ENCODE measurements at places on chromosomes 16 and 17.
A peak's percentile ranks its signal among the peaks of the same experiment; 100 is the strongest.

GRCh38 chr16:48542020-48542473, 67.9 kb downstream of the N4BP1 start:
- no peak for DNase-seq

GRCh38 chr16:17568239-17568638, 97.5 kb upstream of the XYLT1 start:
- no peak for DNase-seq

GRCh38 chr17:4182043-4182442, 39.0 kb downstream of the CYB5D2 start:
- DNase-seq: no peak

DNA sequence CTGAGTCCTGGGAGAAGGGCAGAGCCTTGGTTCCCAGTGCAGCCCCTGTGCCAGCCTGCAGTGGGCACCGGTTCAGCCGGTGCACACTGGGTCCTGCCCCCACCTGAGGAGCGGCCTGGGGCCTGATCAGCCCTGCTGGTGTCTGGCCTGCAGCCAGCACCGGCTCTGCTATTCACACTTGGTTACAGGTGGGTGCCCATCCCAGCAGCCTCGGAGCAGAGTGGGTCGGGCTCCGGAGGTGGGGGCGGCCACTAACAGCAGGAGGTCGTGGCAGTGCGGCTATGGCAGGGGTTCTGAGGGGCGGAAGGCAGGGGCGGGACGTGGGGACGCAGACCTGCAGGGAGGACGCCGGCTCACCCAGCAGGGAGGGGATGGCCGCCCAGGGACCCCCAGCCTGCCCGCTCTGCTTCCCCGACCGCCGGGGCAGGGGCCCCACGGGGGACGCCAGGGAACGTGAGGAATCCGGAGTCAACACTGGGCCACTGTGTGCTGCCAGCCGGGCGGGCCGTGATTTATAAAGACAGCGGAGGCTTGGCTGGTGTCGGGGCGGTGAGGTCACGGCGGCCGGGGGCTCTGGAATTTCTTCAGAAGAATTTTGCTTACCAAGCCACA, 20.3 kb downstream of the METRNL start:
- DNase-seq: no peak

GRCh38 chr17:1731194-1731506, 6.6 kb downstream of the WDR81 start:
- no peak for DNase-seq

- no peak for DNase-seq
These were observed 53.3 kb downstream of the MGAT5B start for GRCh38 chr17:76921340-76922036.

- DNase-seq: peak; percentile 73
These were observed 12.8 kb downstream of the EVPL start for GRCh38 chr17:76014100-76014924.

DNA sequence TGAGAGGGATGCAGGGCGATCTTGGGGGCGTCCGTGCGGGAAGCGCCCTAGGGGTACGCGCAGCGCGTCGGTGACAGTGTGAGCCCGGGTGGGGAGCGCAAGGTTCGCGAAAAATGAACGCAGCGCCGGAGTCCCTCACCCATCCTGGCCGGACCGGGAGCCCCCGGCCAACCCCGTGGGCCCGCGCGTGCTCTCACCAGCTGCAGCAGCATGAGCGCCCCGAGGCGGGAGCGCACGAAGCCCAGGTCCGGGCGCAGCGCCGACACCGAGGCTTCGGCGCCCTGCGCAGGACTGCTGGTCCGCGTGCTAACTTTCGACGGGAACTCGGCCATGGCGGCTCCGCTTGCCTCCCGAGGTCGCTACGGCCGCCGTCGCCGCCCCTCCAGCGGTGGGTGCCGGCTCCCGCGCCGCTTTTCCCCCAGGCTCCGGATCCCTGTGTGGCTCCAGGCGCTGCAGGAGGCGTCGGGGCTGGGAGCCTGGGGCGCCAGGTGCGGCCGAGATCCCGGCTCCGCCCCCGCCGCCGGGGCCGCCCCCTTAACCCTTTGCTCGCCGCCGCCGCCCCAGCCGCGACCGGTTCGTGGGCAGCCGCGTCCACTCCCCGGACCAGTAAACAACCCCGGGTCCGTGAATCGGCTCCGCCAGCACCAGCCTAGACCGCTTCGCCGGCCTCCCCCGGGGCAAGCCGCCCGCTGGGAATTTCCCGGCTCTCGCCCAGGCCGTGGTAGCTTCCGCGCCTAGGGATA, at the start of gene PLLP:
TSS of gene PLLP (minus strand) at position 464 of the 743 bp plus-strand sequence. CDS start at position 332, 132 bp downstream.
- peak; percentile 10 for DNase-seq

DNA sequence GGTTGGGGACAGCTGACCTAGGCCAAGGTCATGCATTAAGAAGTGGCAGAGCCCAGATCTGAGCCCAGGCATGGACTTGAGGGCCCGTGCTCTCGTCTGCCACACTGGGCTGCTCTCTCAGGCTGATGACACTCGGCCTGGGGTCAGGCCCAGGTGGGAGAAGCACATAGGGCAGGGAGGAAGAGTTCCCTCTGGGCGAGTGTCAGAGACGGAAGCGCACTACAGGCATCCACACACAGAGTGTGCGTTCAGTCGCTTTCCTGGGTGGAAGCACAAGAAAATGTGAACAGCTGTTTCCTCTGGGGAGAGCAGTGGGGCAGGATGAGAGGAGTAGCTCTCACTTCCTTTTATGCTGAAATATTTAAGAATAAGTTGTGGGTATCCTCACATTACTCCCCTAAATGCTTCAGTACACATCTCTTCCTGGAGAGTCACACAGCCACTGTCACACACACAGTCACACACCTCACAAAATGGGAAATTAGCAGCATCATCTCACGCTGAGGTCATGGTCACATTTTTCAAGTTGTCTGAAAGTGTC, 59.7 kb downstream of the B9D1 start:
- DNase-seq: no peak

GRCh38 chr17:65078441-65079160, 22.1 kb upstream of the GNA13 start:
- no peak for DNase-seq

DNA sequence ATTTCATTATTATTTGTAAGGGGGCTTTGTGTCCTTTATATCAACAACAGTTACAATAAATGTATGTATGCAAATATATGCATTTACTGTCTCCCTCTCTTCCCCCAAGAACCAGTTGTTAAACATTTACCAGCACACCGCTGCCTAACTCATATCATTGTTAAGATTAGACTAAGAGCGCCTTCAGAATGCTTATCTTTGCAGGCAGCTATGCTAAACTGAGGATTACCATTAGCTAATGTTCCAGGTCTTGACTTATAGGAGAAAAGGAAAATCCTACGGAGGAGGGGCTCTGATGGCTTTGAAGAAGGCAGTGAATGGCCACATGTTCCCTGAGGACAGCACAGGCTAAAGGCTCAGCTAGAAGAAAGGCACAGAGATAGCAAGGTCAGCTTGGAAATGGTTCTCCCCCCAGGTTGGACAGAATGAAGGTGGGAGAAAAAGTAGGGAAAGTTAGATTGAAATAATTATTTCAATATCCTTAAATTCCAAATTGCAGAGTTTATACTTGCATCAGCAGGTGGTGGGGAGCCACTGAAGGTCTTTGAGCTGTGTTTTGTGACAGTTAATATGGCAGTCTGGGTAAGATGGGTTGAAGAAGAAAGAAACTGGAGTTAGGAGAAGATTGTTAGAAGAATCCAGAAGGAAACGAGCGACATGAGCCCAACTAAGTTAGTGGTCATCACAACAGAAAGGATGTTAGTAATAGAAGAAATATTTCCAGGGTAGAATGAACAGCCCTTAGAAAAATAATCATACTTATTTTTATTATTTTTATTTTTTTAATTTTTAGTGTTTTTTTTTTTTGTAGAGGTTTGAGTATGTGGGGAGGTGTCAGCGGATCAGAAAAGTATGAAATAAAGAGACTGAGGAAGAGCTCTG, 87.0 kb upstream of the MAF start:
- no peak for DNase-seq

DNA sequence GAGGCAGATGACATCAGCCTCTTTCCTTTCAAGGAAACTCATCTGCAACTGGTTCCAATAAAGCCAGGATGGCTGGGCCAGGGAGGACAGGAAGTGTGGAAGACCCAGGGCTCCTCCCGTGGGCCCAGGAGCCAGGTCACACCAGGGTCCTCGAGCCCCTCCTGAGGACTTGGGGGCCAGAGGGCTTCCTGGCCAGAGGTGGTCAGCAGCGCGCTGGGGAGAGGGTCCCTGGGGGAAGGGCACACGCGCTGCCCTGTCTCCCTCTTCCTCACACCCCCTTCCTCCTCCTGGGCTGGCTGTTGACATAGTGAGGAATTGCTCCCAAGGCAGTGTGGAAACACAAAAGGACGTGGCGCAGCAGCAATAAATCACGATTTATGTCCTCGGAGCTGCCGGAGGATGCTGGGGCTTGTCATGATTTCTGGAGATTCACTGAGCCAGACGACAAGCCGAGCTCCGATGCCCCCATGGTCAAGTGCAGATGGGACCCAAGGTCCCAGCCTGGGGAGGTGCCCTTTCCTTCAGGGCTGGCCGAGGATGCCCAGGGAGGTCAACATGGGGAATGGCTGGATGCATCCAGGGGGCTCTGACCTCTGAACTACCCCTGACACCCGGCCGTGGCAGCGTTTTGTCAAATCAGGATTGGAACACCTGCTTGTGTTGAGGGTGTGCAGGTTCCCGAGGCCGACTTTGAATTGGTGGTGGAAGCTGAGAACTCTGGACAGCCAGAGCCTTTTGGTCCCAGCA, 152.6 kb downstream of the IRF8 start:
- no peak for DNase-seq

DNA sequence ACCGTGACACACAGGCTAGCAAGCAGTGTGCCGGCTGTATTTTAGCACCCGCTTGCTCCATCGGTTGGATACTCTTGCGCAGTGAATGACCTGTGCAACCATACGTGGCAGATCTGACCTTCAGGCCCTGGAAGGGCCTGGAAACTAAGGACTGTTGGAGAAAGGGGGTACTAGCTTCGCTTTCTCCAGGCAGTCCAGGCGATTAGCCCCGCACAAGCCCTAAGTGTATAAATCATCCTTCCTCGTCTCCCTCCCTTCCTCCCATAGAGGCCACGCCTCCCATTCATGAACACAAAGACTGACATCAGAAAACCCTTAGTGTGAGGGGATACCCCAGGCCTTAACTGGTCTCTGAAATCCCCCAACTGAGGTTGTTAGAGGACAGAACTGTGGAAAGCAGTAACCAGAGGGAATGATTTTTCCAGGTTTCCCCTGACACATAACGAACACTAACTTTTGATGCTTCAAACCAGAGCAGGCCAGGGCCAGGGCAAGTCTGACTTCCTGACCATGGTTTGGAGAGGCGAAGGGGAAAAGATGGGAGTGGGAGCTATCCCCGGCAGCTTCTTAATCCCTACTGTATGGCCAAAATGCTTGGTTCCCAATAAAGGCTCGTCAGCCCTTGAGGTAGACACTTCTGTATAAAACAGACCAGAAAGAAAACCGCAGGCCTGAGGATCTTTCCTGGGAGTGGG, 1.4 kb upstream of the DYNLL2 start:
- DNase-seq: no peak

- DNase-seq: peak; percentile 27
These were observed 561 bp downstream of the ZNF423 start for GRCh38 chr16:49855280-49855821.

DNA sequence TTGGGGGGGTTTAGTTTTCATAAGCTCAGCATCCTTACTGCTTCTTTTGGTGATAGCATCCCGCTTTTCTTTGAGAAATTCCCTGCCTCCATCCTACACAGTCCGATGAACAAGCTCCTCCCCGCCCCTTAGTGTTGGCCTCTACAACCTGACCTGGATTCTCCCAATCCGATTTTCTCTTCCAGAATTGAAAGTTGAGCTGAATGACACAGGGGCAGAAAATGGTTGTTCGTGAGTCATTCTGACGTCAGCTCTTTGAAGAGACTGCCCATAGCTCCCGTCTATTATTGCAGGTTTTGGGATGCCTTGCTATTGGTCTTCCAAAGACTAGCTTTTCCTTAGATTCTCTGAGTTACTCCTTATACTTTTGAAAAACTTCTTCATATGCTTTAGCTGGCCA, 279.7 kb downstream of the SLC39A11 start:
- DNase-seq: no peak

DNA sequence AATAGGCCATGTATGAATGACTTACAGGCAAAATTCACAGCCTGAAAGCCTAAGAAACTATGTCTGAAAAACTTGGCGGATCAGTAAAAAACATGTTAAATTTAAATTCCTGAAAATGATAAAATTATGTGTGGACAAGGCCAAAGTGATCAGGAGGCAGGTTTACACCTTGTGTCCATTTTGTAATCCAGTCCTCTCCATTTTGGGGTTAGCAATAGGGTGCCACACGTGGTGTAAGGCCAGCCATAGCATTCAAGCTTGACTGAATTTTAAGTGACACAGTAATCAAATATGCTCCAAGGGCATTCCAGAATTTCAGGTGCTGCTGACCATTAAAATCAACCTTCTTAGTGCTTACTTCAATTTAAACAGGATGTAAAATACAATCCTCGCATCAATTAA, 2.7 kb downstream of the RNF43 start:
- DNase-seq: no peak

GRCh38 chr17:40515491-40516041, 14.1 kb upstream of the TNS4 start:
- no peak for DNase-seq

- DNase-seq: no peak
These were observed 145.2 kb downstream of the RBFOX3 start for GRCh38 chr17:79465681-79466025.

GRCh38 chr17:8823279-8823678, 24.1 kb upstream of the MFSD6L start:
- no peak for DNase-seq

GRCh38 chr17:78619334-78619733, 42.1 kb upstream of the DNAH17 start:
- DNase-seq: no peak

GRCh38 chr16:30965436-30965835, 7.9 kb downstream of the SETD1A start:
- DNase-seq: no peak

DNA sequence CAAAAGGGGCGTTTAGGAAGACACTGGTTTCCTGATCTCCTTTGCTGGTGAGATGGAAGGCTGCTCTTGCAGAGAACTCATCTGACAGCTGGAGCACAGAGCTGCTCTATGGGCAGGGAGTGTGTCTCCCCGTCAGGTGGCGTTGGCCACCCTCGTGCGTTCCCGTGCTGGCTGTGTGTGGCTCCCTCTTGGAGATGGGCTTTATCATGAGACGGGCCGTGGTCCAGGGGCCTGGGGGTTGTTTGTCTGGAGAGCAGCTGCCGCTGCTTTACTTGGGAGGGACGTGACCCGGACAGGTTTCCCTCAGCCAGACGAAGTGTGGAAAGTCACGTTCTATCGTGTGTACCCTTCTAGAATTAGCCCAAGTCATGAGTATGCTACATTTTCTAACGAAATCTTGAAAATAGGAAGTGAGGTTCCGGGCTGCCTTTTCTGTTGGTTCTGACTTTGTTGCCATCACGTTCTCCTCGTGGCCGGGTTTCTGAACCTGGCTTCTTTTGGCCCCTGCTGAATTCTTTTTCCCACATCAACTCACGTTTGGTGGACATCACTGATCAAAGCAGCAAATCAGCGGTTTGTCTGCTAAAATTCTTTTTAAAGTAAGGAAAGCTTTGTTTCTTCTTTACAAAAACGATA, 105.6 kb upstream of the CHMP6 start:
- no peak for DNase-seq

- no peak for DNase-seq
These were observed 2.1 kb downstream of the DHRS11 start for GRCh38 chr17:36593656-36594316.

- DNase-seq: no peak
These were observed 14.1 kb downstream of the DHRS7B start for GRCh38 chr17:21140911-21141310.

Data from effector CD4-positive, alpha-beta T cell (primary cell).